AG09319 (cell line): ENCODE measurements at places on chromosomes 6 and 20.

GRCh38 chr6:20068421-20068988 is 143.8 kb downstream of the MBOAT1 start:
- DNase-seq: no peak

- no peak for DNase-seq
Measured at GRCh38 chr20:56839786-56840185, 210.7 kb downstream of the TFAP2C start.

- no peak for DNase-seq
Measured at GRCh38 chr6:156427345-156427744, 349.8 kb upstream of the ARID1B start.

- no peak for DNase-seq
Measured at GRCh38 chr6:166754218-166755030, 127.4 kb upstream of the RPS6KA2 start.

DNA sequence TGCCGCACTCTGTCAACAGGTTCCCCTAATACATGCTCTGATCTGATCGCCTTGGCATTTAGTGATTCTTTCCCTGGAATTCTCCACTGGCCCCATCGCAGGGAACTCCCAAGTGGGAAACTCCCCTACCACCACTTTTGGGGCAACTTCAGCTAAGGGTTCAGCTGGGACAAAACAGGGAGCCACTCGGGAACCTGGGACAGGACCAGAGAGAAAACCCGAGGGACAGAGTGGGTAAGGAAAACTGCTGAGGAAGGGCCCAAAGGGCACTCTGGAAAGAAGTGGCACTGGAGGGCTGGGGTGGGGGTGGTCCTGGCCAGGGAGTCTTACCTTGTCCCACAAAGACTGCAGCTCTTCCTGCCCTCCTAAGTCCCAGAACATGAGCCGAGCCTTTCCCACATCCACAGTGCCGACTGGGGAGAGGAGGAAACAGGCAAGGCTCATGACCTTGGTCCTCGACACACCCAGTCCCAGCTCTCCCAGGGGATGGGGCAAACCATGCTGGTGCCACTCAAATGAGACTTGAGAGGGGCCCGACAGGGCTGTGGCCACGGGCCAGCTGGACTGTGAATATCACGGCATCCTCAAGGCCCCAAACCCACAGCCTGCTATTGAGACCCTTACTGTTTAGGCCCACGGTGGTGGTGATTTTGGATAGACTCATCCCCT is 1.6 kb downstream of the ARFRP1 start:
- DNase-seq: no peak

GRCh38 chr20:2394411-2395055 is 13.8 kb downstream of the TGM6 start:
- no peak for DNase-seq

DNA sequence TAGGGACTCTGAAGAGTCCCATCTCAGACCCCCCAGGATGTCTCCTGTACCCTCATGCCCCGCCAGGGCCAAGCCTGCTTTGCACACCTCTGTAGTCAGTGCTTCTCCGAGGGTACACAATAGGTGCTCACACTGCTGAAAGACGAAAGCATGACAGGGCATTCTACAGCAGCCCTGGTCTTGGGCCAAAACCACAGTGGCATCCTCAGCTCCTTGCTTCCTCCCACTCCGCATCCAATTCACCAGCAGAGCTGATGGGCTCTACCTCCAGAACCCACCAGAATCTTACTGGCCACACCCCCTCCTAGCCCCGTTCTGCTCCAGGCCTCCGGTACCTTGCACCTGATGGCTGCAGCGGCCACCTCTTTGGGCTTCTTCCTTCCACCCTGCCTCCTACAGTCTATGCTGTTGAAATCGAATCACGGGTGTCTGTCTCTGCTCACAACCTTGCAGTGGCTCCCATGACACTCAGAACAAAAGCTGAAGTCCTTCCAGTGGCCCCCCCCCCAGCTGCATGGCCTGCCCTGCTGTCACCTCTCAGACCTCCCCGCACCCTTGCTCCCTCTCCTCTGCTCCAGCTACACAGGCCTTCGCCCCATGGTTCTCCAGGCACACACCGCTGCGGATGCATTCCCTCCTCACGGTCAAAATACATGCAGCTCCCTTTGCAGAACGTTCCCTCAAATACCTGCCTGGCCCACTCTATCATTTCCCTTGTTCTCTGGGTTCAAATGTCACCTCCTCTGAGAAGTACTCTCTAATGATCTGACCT is 1.2 kb downstream of the ANGPT4 start:
- no peak for DNase-seq

- no peak for DNase-seq
Measured at GRCh38 chr6:34295721-34296120, 46.9 kb upstream of the SMIM29 start.

DNA sequence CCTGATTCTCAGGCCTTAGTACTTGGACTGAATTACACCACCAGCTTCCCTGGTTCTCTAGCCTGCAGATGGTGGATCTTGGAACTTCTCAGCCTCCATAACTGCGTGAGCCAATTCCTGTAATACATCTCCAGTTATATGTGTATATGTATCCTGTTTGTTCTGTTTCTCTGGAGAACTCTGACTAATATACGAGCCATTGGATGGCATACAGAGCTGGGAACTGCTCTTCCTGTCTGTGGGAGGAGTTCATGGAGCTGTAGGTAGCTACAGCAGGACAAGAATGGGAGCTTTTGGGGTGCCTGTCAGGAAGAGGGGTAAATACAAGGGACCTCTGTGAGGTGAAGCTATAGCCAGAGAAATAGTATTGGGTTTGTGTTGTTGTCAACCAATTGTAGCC is 41.2 kb downstream of the TMEM14A start:
- no peak for DNase-seq

GRCh38 chr6:151998784-151999183 is 191.3 kb downstream of the ESR1 start:
- no peak for DNase-seq
